ENCODE measurements at places on chromosomes 12 and 14.

DNA sequence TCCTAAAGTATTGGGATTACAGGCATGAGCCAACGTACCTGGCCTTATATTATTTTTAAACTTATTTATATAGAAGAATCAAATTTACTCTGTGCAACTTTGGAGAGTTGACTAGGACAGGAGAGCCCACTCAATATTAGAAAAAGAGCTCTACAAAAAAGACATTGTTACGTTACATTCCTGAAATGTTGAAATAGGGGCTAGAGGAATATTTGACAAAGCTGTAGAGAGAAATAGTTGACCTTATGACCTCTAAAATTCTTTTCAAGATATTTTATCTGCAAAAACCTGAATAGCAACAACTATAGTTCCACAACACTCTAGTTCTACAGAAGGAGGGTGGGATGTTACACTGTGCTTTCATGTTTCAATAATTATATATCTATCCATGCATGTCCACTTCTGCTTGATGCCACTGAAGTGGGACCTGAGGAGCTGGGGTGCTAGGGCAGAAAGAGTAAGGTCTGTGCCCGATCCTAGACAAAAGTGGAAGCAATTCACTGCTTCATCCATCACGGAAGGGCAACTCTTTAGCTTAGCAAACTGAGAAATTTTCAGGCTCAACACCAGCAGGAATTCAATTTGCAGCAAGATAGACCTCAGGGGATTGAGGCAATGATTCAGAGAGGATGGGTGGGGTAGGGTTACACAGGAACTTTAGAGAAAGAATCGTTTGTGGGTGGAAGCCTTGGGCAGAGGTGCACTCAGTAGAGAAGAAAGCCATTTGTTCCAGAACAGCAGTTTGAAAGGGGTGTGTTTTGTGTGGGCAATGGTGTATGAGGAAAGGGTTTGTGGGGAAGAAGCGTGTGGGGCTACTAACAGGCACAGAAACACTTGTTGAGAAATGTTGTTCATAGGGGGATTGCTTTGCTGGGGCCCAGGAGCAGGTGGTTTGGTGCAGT is 16.0 kb upstream of the RNASE10 start:
- DNase-seq, result no peak

GRCh38 chr12:93314177-93314497 is 63.6 kb upstream of the NUDT4 start:
- no peak for DNase-seq

GRCh38 chr12:34607520-34608195 is 585.4 kb downstream of the ALG10 start:
- DNase-seq, result no peak

- DNase-seq, result no peak
Observed at GRCh38 chr14:68514608-68515194, 278.2 kb downstream of the ZFP36L1 start.

DNA sequence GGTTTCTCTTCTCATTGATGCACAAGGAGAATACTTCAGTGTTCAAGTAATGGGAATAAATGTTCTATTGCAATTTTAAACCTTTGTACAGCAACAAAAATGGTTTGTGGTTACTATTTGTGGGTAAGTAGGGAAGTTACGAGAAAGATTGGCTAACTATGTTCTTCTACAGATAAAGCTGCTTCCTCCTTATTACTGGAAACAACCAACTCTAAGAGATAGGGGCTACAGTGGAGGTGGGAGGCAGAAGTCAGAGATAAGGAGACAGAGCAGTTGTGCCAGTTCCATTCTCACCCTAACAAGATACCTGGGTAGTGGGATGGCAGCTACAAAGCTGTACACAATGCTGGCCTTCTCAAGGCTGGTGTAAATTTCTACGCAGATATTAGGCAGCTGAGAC is 16.2 kb downstream of the NOXRED1 start:
- no peak for DNase-seq

GRCh38 chr14:32726516-32726915 is 212.2 kb upstream of the NPAS3 start:
- DNase-seq, result no peak

- no peak for DNase-seq
Observed at GRCh38 chr12:64192644-64193444, 29.3 kb downstream of the KICS2 start.

DNA sequence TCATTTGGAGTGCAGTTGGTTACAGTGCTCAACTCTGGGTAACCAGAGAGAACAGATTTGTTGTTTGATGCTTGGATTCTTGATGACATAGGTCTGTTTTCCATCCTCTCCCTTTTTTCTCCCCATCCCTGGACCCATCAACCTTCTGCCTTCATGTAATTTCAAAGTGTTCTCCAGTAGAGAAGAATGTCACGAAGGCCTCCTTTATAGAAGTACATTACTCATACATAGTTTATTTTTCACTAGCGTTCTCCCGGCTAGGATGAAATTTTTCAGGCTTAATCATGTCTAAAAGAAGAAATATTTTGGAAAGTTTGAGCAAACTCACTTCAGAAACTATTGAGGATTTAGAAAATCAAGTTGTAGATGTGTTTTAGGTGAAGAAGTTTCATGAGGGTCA is 20.9 kb upstream of the APPL2 start:
- no peak for DNase-seq

GRCh38 chr14:105793836-105794235 is 267.5 kb downstream of the TMEM121 start:
- no peak for DNase-seq

- peak; percentile 96 for DNase-seq
Observed at GRCh38 chr12:6943722-6944380, at the start of the genes C12orf57 and RNU7-1. Gene C12orf57, plus strand, starts transcription at chr12:6944022. Its CDS starts 100 bp downstream, at chr12:6944122. Gene RNU7-1, plus strand, starts transcription at chr12:6943816.

GRCh38 chr12:9237286-9237685 is 29.1 kb upstream of the PZP start:
- DNase-seq, result no peak

DNA sequence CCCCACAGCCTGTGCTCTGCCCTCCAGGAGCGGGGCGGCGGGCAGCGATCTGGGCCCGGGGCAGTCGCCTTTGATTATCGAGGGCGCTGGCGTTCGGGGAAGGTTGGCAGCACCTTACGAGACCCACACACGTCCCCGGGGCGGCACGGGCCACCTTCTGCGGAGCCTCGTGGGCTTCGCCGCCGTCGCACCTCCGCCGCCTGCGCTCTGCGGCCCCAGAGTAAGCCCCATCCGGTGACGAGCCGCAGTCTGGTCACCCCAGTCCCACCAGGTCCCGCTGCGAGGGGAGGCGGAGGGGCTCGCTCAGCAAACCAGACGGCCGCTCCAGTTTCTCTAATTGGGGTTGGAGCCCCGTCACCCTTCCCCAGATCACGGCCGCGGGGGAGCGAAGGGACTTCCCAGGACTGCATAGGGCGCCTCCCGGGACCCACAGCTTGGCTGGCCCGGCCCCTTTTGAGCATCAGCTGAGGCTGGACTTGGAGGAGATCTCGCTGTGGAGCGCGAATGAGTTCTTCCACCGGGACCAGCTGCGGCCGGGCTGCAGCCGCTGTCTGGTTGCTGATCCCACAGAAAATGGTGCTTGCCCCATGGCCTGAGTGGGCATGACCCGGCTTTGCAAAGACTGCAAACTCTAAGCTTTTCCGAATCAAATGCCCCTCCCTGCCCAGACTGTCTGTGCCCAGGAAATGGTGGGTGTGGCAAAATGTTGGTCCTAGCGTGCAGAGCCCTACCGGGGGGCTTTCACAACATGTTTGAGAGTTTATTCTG is 560 bp downstream of the LGALS3 start:
- peak; percentile 73 for DNase-seq

GRCh38 chr12:104720339-104721038 is 237.6 kb downstream of the SLC41A2 start:
- no peak for DNase-seq

DNA sequence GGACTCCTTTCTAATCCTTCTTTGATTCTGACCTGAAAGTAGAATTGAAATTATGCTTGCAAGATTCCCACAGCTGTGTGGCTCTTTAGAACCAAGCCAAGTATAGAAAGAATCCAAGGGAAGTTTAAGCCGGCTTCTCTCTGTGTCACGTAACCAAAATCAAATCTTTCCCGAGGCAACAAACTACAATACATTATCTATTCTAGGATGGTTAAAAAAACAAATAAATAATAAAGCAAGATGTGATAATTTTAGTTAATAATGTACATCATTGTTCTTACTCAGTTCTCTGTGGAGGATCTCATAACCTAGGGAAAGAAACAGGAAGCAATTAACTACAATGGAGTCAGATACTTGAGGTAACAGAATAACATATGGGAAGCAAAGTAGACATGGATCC is 78.1 kb upstream of the ST8SIA1 start:
- no peak for DNase-seq

- peak; percentile 65 for DNase-seq
Observed at GRCh38 chr14:104443391-104444158, 136.0 kb upstream of the C14orf180 start.

- no peak for DNase-seq
Observed at GRCh38 chr12:129534966-129535750, 368.7 kb downstream of the TMEM132D start.
